ENCODE measurements at places on chromosomes 5 and 9. TPM values are rescaled to one million over a fixed set of nuclear protein-coding genes. Genes with fewer than 3 reads are reported as not detected.

Gene FAM81B
- total RNA-seq = not detected

Gene ZNF608
- 18.5 TPM for total RNA-seq

Gene HRCT1
- total RNA-seq = 7.3 TPM

Gene SAPCD2
- 26.8 TPM for total RNA-seq

Gene GRM6
- not detected for total RNA-seq

Data from A375 (cell line).